ENCODE measurements at places on chromosomes 4 and X.

GRCh38 chr4:10031668-10032590, 10.6 kb upstream of the SLC2A9 start:
- DNase-seq = no peak

DNA sequence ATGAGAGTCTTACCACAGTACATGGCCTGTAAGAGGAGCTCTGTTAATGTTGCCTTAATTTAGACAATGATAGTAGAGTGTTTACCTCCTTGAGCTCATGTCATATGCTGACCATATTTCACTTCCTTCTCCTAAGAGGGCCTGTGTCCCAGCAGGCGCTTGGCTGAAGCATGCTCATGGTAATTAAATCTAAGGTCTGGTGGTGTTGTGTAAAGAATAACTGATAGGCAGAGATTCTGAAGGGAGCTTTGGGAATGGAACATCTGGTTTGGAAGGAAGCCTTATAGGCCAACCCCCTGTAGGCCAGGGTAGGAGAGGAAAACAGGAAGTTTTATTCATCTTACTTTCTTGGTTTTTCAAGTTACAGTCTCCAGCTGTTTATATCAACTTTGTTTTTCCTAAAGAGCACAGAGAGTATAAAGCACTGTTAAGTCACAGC, 300.2 kb downstream of the USP46 start:
- no peak for DNase-seq

DNA sequence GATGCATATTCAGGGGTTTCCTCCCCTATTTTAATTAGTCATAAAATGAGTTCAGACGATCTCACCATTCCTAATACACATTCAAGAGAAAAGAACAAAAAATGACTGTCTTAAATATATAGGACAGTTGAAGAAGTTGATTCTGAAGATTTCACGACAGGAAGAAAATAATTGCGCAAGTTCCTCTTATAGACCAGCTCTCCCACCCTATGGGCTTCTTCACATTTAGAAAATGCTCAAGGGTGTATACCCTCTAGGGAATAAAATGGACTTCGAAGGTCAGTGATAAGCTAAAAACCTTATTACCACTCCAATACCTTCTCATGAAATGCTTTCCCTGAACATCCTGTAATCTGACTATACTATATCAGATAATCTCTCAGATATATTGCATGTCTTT, 149.2 kb upstream of the TEX13C start:
- no peak for DNase-seq

- no peak for DNase-seq
These were observed 351.1 kb downstream of the GRXCR1 start for GRCh38 chr4:43243433-43244116.

GRCh38 chr4:116881077-116881476, 204.3 kb downstream of the TRAM1L1 start:
- no peak for DNase-seq

- no peak for DNase-seq
These were observed 43.5 kb downstream of the MAMLD1 start for GRCh38 chrX:150406596-150406995.

GRCh38 chr4:6106156-6106555, 87.9 kb upstream of the C4orf50 start:
- DNase-seq = no peak

GRCh38 chr4:161252520-161253141, 911.2 kb downstream of the FSTL5 start:
- no peak for DNase-seq

DNA sequence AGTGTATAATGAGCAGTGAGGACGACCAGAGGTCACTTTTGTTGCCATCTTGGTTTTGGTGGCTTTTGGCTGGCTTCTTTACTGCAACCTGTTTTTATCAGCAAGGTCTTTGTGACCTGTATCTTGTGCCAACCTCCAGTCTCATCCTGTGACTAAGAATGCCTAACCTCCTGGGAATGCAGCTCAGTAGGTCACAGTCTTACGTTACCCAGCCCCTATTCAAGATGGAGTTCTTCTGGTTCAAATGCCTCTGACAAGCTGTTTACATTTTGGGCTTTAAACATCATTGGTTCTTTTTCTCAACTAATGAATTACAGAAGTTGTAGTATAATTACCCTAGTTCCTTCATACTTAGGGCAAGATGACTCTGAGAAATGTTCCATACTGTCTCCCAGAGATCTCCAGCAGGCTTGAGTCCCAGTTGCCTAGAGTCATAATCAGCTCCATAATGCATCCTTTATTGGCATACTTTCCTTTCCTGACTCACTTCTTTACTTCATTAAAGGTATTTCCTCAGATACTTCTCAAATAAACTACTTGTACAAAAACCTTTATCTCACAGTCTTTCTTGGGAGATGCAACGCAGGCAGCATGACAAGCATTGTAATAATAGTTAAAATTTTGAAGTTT, 136.5 kb downstream of the KDM6A start:
- DNase-seq = no peak

GRCh38 chr4:128308986-128309385, 21.4 kb upstream of the PGRMC2 start:
- no peak for DNase-seq

DNA sequence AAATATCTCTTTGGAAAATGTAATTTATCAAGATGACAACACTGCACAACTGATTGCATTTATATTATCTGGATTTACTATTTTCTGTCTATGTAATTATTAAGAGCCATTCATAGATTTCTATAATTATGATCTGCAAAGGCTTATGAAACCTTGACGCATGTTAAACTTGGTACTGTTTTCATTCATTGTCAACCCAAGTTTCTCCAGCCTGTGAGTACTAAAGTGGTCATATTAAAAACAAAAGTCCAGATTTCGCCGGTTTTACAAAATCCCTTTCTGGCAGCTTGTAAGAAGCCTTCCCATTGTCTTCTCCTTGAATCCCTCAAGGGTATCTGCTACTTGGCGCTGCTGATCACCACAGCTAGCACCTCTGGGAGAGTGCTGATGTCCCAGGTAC, 19.7 kb upstream of the GRPR start:
- DNase-seq = no peak

GRCh38 chrX:39930786-39931528, 166.8 kb downstream of the BCOR start:
- no peak for DNase-seq

- DNase-seq = no peak
These were observed 450.3 kb downstream of the RAPGEF2 start for GRCh38 chr4:159552979-159553768.

- no peak for DNase-seq
These were observed 1.5 kb downstream of the FGB start for GRCh38 chr4:154564311-154564710.

GRCh38 chr4:101938836-101939235, 148.3 kb downstream of the BANK1 start:
- no peak for DNase-seq

DNA sequence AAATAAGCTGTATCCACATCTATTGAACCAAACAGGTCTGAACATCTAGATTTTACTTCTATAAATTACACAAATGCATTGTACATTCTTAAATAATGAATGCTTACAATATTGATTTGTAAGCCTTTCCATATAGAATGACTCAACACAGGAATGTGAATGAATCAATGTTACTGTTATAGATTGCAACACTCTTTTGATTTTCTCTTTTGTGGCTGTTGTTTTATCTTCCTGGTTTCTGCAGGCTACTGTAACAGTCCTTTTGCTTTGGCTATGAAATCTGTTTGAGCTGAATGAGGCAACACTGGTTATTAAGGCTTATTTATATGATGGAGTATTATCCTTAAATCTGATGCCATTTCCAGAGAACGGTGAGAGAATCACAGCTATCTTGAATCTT, 49.5 kb downstream of the GPR50 start:
- DNase-seq = no peak

- DNase-seq = no peak
These were observed 93.2 kb downstream of the CRLF2 start for GRCh38 chrX:1119275-1119674.

DNA sequence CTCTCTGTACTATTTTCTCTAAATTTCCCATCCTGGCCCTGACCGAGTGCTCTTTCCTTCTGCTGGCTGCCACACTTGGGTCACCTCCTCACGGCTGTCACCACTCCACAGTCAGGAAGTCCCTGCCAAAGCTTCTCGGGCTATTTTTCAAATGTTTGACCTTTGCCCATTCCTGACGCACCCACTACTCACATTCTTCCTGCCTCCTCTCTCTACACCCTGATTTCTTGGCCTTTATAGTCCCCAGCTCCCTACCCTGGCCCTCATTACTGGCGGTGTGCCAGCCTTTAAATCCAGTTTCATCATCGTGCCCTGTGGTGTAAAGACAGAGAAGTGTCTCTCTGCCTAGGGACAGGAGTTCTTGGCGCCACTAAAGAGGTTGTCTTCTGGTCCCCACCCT, 46.4 kb upstream of the GATB start:
- DNase-seq = no peak

DNA sequence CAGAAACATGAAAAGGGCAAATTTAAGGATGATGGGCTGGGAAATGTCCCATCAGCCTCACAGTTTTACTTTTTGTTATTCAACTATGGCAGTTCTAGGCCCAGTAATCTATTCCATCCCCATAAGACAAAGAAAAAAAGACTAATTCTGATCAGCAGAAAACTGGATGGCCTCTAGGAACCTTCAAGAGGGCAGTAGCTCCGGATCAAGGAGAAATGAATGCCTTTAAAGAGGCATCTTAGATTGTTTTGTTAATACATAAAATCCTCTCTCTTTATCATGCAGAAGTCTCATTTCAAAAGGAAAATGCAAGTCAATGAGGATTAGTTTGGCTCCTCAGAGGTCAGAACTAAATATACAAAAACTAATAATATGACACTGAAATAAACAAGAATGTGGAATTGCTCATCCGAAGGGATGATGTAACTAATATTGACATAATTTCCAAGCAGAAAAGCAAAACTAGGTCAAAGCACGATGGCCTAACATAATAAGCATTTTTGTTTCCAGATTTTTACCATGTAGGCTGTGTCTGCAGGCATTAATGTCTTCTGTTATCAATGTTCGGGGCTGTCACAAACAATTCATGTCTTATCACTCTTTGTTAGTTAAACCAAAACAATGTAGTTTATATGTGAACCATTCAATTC, 8.8 kb downstream of the MID1 start:
- DNase-seq = no peak

DNA sequence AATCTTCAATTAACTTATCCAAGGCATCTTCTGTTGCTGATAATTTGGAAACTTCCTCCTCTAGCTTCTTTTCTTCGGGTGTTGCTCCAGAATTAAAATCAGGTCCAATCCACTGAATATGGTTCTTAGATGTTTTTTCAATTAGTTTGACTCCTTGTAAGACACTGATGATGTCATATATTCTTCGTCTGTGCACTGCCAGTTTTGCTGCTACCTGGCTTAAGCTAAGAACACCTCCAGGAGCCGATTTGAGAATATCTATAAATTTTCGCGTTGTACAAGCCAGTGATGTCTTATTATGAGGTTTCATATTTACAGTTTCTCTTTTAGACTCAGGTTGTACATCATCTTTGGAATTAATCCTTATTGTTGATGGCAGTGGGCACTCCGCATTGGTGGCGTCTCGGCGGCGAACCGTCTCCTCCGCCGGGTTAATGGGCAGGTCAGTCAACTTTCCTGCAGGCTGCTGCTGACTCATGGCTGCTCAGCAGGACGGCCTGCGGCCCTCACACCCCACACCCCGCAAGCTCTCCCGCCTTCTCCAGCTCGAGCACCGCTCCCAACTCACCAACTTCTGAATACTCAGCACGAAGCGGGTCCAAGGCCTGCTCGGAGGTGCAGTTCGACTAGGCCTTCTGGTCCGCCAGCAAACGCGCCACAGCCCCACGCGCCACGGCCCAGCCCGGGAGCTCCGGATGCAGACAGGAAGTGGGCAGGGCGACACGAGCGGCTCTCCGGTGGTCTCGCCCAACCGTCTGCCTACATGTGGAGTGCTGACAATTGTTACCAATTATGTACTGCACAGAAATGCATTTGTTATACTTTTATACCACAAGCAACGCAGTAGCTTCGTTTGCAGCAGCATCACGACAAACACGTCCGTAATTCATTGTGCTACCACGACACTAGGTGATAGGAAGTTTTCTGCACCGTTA, 49.2 kb upstream of the FHL1 start:
- DNase-seq = no peak

DNA sequence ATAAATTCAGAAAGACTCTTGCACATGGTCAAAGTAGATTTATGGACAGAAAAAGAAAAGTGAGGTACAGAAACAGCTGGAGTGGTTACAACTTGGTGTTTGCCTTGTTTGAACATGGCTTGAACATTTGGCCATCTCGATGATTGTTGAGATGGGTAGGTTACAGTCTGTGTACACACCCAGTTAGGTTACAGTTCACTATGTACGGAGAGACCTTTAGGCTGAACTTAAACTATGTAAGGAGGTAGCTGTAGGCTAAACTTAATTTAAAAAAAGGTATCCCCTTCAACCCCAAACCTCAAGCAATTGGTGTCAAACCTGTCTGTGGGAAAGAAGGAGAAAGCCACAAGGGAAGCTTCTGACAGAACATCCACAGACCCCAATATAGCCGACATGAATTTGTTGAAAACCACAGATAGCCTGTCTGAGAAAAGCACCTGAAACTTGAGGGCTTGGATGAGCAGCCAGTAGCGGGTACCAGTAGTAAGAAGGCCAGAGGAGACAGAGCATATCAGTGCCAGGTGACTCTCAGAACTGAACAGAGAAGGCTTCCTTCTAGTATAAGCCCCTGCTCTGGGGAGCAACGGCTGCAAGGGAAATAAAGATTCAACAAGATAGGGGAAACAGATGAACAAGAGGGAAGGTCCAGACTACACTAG, 247.9 kb upstream of the GALNTL6 start:
- DNase-seq = no peak
